Colonic mucosa (tissue), 4 donors: ENCODE measurements at places on chromosomes 4 and X.

DNA sequence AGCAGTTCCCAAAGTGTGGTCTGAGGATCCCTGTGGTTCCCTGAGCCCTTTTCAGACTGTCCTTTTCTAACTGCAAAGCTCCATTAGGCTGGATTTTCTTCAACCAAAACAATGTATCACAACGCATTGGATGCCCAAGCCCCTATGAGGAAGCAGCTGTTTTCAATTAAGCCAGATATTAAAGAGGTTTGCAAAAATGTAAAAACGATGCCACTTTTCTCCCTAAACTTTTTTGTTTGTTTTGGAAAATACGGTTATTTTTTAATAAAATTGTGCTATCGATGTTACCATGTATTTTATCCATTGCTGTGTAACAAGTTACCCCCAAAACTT, 170.4 kb upstream of the BCOR start:
- no peak for DNase-seq

DNA sequence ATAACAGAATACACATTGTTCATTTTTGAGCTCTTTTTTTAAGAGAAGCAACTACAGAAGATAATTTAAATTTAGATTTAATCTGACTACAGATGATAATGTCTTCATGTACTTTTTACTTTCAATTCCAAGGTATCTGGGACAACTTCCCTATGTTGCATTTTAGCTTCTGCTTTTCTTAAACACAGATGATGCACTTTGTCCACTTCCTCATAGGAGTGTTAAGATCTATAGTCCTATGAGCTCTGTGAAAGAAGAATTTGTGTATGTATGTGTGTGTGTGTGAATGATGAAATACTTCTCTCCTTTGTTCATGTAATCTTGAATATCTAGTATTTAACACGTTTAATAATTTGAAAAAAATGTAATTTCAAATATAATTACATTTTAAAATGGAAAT, 5.3 kb upstream of the FHIP1A start:
- DNase-seq: no peak

DNA sequence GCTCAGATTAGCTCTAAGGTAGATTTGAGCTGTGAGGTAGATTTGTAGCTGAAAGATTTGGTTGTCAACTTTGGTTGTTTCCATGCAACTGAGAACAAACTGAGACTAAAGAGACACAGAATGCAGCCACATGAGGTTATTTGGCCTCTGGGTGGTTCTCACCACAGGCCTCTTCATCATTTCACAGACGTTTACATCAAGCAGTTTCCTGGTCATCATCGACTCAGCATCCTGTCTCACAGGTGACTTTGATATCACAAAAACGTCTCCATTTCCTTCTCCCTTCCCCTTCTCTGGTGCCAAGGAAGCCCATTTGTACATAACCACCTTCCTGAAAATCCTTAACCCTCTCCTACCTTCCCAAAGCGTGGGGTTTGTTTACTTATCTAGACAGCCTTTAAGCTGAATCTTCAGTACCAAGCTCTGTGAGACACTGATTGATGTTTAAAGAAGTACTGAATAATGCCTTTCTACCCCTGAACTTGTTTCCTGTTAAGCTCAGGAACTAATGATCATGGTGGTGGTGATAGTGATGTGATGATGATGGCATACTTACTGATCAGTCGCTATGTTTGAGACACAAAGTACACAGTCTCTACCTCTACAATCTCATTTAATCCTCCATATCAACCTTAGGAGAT, 81.9 kb downstream of the FAM114A1 start:
- no peak for DNase-seq

- no peak for DNase-seq
Observed at GRCh38 chr4:189069772-189070171, 870.9 kb upstream of the FRG1 start.

- no peak for DNase-seq
Observed at GRCh38 chr4:113236916-113237315, 187.5 kb downstream of the ANK2 start.

DNA sequence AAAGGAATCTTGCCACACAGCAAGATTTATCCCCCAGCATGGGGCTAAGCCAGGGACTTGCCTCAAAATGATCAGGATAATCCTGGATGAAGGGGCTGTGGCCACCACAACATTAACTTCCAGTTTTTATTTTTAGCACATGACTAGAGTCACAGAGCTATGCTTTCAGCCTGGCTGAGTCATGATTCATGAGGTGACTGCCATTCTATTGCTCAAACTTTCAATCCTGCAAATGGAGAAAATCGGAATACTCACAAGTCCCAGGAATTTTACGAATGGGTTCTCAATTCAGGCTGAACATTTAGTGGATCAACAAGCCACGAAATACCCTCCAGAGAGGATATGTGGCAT, 70.7 kb upstream of the HPGD start:
- DNase-seq: no peak

GRCh38 chr4:151743894-151744293, 16.9 kb downstream of the GATB start:
- DNase-seq: no peak

DNA sequence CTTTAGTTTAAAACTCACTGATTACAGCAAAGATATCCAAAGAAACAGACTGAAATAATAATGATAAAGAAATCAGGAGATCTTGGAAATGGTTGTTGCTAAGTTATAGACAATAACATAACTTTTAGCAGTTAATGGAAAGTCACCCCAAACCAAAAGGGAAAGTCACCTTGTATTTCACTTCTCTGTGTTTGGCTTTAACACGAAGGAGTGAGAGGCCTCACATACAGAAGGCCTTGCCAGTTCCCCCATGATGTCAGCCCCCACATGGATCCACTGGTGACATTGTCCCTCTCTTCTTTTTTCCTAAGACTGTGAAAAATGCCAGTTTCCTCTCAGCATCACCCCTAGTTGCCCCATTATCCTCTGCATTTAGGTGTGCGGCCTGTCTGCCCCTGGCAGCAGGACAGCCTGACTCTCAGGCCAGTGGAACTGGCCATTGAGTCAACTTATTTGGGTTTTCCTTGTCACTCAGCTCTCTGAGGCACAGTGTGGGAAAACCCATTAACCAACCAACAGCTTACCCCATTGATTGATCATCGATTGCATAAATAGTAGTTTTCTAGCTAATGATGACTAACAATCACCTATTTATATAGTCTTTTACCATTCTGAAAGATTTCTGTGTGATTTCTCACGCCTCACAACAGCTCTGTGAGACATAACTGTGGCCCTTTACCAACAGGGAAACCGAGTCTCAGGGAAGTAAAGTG, 308.1 kb downstream of the PTTG2 start:
- DNase-seq: no peak

- no peak for DNase-seq
Observed at GRCh38 chr4:131052646-131053045, 1956.7 kb downstream of the C4orf33 start.

DNA sequence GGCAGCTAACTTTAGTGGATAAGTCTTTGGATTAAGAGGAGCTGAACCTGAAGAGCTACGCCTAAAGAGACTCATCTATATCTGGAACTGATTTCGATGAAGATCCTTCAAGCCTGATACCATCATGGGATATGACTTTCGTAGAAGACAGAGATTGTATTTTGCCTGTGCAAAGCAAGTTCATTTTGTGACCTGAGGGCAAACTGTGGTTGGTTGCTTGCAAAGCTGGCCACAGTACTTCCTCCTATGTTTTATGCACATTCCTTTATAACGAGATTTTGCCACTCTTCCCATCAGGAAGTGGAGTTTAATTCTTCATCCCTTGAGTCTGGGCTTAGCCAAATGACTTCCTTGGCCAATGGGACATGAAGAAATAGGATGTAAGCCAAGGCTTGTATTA, 519.3 kb upstream of the NR3C2 start:
- no peak for DNase-seq

DNA sequence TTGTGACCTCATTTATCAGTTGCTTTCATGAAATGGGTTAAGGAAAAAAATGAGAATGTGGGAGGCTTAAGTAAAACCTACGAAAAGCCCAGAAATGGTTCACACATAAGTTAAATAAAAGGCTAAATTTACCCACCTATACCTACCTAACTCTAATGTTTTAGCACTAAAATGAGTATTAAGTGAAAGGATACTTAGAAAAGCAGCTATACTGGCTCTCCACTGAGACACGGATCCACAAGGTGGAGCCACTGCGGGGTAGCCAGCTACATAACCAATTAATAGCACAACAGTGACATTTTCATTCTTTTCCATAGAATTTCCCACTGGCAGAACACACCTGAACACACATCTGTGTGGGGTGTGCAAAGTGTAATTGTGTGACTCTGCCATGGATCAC, 101.9 kb downstream of the MAML3 start:
- peak; percentile 56 for DNase-seq

DNA sequence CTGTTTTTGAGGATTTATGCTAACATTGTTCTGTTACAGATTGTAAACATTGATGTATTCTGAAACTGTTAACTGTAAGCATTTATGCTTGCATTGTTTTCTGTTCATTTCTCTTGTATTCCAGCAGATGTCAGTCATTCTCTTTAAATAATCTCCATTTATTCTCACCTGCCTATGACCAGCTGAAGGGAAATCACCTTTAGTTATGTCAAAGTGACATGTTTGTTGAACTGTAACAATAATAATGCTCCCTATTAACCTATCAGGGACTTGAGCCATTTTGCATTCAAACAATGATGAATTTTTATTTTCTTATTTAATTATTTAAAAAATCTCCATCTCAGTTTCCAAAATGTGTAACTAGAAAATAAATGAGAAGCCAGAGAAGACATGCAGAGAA, 58.0 kb downstream of the SPCS3 start:
- no peak for DNase-seq

DNA sequence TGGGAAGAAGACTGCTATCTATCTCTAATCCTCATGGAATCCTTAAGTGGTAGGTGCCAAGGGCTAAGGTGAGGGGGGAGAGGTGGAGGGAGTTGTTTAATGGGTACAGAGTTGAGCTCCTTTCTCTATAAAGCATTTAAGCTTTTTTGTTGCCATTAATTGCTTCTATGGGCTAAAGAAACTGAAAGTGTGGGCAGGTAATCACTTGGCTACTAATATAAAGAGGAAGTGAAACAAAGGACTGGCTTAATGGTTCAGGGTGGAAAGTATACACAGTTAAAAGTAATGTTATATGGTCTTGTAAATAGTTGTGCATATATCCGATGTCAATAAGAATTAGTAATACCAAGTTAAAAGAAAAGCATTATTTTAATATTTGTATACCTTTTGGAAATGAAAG, 83.9 kb downstream of the POLA1 start:
- DNase-seq: no peak

GRCh38 chrX:42175843-42176242, 252.5 kb upstream of the CASK start:
- DNase-seq: no peak

- DNase-seq: no peak
Observed at GRCh38 chr4:57147335-57148060, 37.3 kb upstream of the IGFBP7 start.

GRCh38 chr4:87240341-87240740, 19.9 kb upstream of the KLHL8 start:
- no peak for DNase-seq

GRCh38 chrX:46754036-46754435, 4.9 kb downstream of the SLC9A7 start:
- DNase-seq: no peak

GRCh38 chr4:14607001-14607400, 395.3 kb upstream of the CPEB2 start:
- no peak for DNase-seq

DNA sequence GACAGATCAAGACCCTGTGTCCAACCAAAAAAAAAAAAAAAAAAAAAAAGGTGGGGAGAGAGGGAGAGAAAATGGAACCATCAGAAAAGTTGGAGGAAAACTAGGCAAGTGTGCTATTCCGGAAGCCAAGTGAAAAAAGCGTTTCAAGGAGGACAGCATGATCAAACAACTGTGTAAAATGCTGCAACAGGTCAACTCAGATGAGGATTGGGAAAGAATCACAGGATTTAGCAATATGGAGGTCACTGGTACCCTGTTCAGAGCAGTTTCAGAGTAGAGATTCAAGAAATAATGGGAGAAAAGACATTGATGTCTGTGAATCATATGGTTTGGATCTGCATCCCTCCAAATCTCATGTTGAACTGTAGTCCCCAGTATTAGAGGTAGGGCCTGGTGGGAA, 47.5 kb downstream of the TIGD4 start:
- DNase-seq: no peak

DNA sequence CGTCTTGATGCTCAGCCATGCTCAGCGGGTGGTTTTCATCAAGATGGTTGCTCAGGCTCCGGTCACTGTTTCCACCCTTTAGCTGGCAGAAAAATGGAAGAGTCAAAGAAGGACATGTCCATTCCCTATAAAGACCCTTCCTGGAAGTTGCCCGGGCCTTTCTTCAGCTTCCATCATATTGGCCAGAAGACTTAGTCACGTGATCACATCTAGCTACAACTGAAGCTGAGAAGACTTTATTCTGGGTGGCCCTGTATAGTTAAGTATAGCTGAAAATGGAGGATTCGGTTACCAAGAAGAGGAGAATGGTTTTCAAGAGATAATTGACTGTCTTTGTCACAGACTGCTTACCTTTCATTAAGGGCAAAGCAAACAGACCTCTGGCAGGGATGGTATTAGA, 296.7 kb upstream of the CASK start:
- no peak for DNase-seq

DNA sequence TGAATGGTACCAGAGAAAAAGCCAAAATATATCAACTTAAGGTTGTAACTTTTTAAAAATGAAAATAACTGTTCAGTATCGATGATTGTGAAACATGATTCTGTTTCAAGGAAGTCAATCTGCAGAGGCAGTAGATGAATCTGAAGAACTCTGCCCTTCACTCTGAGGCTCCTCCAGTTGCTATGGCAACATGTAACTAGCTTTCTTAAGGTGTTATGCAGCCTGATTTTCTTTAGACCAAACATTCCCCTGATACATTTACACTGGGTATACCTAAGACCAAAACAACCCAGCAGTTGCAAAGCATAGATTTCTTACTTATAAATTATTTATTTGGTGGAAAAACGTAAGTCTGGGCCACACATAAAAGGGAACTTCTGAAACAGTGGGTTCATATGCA, 133.6 kb upstream of the RASGEF1B start:
- DNase-seq: no peak

DNA sequence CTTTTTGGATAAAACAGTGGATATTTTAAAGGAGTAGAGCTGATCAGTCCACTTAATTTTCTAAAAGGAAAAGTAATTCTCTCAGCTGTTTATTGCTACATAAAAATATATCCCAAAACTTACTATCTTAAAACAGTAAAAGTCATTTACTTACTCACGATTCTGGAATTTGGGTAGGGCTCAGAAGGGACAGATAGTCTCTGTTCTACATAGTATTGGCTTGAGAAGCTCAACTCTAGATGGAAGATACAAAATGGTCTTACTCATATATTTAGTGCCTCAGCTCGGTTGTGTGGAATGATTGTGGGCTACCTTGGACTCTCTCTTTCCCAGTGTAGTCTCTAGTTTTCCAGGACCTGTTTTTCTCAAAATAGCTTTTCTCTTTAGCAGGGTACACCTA, 691.5 kb upstream of the POU3F4 start:
- DNase-seq: no peak

GRCh38 chr4:144355811-144356757, 215.6 kb upstream of the GYPA start:
- DNase-seq: peak; percentile 23
